ENCODE measurements at places on chromosomes 6 and 20.

GRCh38 chr6:56708810-56709597 lies 66.3 kb upstream of the DST start:
- no peak for DNase-seq

GRCh38 chr6:2740581-2740980 lies 10.1 kb downstream of the MYLK4 start:
- DNase-seq: no peak

DNA sequence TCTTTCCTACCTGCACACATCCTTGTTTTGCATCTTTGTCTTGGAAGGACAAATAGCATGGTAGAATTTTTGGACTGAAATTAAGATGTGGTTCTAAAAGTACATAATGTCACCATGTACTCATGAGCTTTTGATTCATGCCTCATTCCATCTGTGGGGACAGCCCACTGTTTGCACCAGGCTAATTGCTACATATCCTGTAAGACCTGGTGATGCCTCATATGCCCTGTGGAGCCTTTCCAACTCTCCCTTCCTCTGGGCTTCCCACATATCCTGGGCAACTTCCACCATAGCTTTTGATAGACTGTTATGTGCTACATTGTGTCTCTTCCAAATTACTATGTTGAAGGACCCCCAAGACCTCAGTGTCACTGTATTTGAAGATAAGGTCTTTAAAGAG lies 213.6 kb upstream of the PREP start:
- no peak for DNase-seq

DNA sequence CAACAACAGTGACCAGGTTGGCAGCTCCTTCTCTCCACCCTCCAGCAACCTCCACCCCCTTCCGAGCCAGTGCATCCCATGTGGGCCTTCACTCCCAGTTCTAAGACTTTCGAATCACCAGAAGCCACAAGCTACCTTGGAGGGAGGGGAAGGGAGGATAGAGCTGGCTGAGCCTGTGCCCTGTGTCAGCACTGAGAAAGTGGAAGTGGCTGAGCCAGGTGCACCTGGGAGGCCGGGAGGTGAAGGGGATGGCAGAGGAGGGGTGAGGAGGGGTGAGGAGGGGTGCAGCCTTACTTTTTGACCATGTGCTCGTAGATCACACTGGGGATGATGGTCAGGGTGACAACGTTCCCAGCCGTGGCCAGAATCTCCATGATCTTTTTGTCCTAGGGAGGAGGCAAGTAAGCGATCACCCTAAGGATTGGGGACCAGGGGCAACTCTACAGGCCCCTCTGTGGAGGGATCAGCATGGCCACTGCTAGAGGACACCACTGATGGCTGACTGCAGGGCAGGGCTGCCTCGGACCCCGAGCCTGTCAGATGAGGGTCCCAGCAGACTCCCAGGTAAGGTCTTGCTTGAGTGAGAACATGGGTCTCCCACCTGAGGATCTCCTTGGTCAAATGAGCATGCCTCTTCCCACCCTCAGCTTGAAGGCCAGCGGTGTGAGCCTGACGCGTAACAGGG lies 18.3 kb downstream of the SDCBP2 start:
- no peak for DNase-seq

DNA sequence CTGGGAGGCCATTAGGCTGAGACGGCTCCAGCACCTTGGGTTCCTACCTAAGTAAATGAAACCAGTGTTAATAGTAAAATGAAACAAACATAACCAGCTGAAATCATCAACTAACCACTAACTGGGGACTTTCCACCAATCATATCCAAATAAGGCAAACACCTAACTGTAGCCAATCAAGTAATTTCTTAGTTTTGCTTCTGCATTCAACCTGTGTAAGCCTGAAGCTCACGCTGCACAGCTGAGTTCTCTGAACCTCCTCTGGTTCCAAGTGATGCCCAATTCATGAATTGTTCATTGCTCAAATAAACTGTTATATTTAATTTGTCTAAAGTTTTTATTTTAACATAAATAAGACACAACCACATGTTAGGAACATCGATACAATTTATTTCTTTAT lies 22.5 kb downstream of the KLHL32 start:
- no peak for DNase-seq

DNA sequence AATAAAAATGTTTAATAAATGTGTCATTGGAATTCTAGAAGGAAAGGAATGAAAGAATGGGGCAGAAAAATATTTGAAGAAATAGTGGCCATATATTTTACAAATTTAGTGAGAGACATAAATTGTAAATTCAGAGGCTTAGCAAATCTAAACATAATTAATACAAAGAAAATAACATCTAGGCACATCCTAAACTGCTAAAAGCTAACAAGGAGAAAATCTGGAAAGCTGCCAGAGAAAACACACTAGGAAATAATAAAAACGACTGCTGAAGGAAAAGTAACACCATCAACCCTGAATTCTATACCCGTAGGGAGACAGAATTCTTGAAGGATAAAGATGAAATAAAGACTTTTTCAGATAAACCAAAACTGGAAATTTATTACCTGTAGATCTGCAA lies 23.8 kb downstream of the CYB5R4 start:
- DNase-seq: no peak

GRCh38 chr6:165446331-165446730 lies 136.9 kb upstream of the C6orf118 start:
- no peak for DNase-seq

GRCh38 chr6:16921399-16922110 lies 160.3 kb upstream of the ATXN1 start:
- DNase-seq: no peak

DNA sequence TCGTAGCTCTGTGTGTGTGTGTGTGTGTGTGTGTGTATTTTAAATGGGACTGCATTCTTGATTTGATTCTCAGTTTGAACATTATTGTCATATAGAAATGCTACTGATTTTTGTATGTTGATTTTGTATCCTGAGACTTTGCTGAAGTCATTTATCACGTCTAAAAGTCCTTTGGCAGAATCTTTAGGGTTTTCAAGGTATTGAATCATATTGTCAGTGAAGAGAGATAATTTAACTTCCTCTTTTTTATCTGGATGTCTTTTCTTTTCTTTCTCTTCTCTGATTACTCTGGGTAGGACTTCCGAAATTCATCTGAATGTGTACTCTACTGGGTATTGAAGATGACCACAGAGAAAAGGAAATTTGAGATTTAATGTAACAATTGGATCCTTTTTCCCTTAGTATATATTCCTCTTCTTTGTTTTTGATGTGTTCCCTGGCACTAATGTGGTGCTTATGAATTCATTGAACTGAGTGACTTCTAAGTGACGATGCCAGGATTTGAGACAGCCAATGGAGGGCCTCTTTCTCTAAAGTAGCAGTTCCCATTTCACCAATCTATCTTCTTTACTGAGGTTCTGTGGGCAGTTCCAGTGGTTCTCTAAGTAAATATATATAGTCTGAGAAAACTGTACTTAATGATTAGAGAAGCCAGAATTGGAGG lies 47.6 kb downstream of the TNFAIP3 start:
- DNase-seq: no peak

DNA sequence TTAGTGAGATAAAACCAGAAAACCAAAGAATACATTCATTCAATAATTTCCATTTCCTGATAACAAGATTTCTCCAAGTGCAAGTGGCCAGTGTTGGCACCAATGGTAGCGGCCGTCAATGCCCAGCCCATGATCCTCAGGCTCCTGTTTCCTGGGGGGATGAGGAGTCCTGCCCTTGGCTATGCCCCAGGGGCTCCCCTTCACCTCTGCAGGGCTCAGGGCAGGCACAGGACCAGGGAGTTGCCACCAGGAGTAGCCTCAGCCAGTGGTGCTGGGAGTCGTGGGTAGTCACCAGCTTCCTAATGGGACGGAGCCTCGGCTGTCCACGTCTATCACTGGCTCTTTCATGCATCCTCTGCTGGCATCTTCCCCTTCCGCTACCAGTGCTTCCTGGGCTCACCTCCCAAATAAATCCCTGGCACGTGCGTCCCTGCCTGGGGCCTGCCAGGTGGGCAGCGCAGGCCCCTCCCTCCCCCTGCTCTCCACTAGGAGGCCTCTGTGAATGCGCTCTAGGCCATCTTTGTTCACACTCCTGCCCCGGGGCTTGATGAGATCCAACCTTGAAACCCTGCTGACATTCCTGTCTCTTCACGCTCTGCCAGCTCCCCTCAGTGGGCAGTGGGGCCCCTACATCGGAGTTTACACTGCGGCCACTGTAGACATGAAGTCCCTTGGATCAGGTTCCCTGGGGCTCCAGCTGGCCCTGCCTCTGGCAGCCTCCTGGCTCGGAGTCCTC lies 215.7 kb downstream of the SYNDIG1 start:
- DNase-seq: no peak

DNA sequence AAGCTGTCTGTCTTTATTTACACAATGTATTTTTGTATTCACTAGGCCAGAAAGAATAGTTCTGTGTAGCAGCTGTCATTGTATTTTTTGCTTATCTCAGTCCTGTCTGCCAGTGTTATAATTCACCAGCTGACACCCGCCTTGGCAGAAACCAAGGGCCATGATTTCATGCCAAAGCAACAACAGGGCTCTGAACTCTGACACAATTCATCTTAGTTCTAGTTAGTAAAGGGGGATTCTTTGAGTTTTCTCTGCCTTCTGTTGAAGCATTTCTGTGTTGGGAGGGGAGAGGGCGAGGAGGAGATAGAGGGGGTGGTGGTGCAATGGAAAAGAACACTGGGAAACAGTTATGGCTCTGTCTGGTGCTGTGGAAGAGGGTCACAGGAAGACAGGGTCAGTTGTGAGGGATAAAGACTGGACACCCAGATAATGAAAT lies 684.6 kb upstream of the MARCKS start:
- DNase-seq: no peak

GRCh38 chr6:125808060-125808459 lies 17.3 kb downstream of the NCOA7 start:
- DNase-seq: no peak

GRCh38 chr6:11353921-11354389 lies 121.5 kb upstream of the NEDD9 start:
- DNase-seq: peak; percentile 51

DNA sequence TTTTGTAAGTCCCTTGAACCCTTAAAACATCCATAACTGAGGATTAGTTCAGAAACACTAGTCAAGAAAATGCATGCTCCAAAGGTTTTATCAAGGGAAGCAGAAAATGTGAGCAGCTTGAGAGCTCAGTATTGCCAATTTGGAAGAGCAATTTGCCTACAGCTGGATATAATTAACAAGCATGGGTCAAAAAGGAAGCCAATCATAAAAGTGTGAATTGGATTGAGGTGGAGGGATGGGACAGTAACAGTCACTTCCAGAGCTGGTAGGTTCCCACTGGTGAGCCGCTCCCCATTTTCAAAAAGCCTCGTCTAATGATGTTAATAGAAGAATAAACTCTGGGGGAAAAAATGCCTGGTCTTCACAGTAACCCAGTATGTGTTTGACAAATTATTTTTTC lies 5.0 kb upstream of the PTPRK start:
- no peak for DNase-seq

All from T-helper 2 cell (primary cell).